Neural progenitor cell (in vitro differentiated cells): ENCODE measurements at places on chromosomes 2 and 18. TPM values are rescaled to one million over a fixed set of nuclear protein-coding genes. Genes with fewer than 3 reads are reported as not detected.

The GREB1L gene
- total RNA-seq: 251 and 278 TPM in 2 replicates

The REEP1 gene
- 0.88 and 0.93 TPM in 2 replicates for total RNA-seq

The COPS8 gene
- 196 and 267 TPM in 2 replicates for total RNA-seq

The SEMA4C gene
- total RNA-seq: 39.1 and 103 TPM in 2 replicates

The SCN2A gene
- total RNA-seq: 0.30 and 0.34 TPM in 2 replicates

The MOGAT1 gene
- 0.62 and 2.0 TPM in 2 replicates for total RNA-seq

The SERPINB5 gene
- 0.09 TPM in 1 of 2 replicates, not detected in the other for total RNA-seq

The PCARE gene
- not detected in 2 replicates for total RNA-seq

The MYL12B gene
- 127 and 152 TPM in 2 replicates for total RNA-seq

The COLEC11 gene
- total RNA-seq: not detected in 2 replicates

The POU3F3 gene
- total RNA-seq: 0.25 TPM in 1 of 2 replicates, not detected in the other

The OTX1 gene
- total RNA-seq: 7.9 and 23.3 TPM in 2 replicates

GRCh38 chr18:59466980-59467379 is 107.9 kb upstream of the LMAN1 start:
- DNase-seq: no peak

DNA sequence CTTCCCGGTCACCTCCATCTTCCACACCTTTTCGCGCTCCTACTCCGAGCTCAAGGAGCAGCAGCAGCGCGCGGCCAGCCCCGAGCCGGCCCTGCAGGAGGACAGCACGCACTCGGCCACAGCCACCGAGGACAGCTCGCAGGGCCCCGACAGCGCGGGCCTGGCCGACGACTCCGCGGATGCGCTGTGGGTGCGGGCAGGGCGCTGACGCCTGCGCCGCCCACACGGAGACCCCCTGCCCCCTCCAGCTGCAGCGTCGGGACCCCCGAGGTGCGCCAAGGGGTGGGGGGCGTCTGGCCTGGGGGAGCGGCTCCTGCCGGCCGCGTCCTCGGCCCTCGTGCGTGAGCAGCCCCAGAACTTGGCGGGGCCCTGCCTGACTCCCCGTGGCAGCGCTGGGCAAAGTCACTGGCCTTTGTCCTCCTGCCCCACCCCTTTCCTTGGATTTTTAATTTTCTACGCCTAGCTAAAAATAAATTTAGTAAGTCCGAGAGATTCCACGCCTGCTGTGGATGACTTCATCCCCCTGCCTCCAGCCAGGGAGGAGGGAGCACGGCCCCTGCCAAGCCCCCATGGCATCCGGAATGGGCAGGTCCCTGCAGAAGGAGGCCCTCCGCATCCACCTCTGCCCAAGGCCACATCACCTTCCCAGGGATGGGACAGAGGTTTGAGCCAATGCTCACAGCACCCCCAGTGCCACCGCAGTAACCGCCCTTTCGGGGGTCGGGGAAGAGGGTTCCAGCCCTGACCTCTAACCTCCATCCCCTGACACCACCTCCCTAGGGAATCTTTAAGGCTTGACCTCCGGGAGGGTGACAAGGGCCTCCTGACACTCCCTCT is 51.6 kb downstream of the SLC66A2 start:
- no peak for DNase-seq

DNA sequence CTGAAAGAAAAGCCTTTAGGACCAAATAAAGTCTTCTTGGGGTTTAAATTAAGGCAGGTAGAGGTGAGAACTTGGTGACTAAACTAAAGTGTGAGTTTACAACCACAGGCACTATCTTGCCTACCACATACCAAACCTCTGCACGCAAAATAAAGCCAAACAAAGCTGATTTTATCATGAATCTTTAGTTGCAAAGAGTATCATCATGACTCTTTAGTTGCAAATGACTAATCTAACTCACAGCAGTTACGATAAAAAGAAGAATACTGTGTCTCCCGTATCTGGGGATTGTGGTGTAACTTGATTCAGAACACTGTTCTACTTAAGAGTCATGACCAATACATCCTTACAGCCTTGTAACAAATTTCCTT is 11.2 kb downstream of the CFAP210 start:
- DNase-seq: no peak

DNA sequence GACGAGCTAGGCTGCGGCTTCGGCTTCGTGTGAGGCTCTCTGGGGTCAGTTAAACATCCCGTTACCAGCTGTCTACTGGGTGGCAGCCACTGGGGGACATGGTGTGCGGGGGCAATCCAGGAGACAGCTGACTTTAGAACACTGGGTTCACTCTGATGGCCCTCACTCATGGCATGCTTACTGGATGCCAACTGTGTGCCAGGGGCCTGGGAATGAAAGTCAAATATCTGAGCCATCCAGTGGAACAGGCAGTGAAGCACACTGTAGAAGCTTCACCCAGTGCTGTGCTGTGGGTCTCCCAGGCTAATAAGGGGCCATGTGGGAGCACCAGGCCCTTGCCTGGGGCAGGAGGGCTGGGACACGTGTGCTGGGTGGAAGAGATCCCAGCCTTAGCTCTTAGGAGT is 48.3 kb downstream of the GLI2 start:
- no peak for DNase-seq

DNA sequence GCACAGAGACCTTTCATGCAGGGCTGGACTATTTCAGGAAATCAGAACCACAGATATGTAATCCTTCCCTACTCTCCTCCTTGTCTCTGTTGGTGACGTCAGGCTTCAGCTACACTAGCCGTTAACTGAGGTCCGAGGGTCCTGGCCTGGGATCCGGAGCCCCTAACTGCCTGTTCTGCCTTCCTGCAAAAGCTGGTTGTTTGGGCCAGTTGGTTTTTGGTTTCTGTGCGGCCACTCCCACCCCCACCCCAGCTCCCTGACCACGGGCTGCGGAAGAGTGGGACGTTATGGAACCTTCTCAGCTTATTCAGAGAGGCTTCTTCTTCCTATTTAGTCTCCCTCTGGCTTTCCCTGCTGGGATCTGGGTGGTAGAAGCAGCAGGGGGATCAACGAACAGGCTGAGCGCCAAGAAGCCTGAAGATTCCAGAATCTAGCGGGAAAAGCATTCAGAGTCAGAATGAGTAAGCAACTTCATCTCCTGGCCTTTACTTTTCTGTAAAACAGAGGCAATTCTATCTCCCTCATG is 49.3 kb upstream of the ROCK2 start:
- DNase-seq: no peak

GRCh38 chr2:158095912-158096311 is 5.8 kb upstream of the UPP2 start:
- DNase-seq: no peak

DNA sequence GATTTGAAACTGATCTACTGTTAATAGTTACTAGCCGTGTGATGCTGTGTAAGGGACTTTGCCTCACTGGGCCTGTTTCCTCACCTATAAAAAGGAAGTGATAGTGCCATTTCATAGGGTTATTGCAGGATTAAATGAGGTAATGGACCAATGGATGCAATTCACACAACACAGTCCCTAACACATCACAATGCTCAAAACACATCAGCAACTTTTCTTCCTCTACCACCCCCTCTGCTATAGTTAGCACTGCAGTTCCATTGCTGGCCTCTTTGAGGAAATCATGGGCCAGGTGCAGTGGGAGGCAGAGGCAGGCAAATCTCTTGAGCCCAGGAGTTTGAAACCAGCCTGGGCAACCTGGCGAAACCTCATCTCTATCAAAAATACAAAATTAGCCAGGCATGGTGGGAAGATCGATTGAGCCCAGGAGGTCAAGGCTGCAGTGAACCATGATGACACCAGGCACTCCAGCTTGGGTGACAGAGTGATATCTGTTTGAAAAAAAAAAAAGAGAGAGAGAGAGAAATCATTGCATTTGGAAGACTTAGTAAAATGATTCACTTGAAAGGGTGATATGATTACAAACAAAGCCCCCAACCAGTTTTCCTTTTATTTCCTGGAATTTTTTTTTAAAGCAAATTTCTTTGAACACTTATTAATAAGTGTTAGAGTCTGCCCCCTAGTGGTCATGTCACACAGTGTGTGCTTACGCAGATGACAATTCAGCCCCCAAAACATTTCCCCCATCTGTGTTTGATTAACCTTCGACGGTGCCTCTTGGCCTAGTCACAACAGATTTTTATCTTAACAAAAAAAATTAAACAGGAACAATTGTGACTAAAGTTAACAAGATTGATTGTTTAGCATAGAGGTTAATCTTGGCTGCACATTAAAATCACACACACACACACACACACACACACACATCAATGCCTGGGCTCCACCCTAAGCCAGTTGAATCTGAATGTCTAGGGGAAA is 88.6 kb upstream of the BCL11A start:
- DNase-seq: peak; percentile 83

DNA sequence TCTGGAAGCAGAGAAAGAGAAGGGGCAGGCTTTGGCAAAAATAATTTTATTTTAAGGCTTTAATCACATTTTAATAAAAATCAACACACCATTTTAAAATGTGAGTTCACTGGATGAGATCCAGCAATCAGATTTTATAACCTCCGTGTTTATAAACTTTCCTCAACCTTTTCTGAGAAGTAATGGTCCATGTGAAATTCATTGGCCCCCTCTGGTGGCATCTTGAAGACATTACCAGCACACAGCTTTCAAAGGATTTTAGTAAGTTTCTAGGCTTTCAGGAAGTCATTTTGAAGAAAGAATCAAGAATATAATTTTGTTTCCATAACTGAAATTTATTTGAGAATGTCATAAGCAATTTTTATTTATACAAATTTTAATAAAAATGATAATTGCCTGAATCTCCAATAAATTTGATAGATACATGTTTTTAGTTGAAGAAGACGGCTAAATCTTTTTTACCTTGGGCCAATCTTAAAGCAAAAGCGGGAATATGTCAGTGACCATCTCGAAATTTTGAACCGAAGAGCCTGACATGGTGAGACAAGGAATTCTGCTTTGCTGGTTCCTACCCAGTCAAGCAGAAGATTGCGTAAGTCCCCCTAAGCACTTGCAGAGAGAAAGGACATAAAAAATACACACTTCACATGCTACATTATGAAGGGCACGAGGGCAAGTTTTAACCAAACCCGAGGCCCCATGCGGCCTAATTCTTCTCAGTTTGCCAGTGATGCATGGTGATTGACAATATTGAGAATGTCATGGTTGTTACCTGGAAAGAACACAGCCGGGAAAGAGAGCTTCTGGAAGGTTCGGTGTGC is 128.4 kb upstream of the CBLN2 start:
- peak; percentile 49 for DNase-seq

GRCh38 chr18:65017372-65017760 is 733.4 kb upstream of the CDH7 start:
- DNase-seq: no peak

DNA sequence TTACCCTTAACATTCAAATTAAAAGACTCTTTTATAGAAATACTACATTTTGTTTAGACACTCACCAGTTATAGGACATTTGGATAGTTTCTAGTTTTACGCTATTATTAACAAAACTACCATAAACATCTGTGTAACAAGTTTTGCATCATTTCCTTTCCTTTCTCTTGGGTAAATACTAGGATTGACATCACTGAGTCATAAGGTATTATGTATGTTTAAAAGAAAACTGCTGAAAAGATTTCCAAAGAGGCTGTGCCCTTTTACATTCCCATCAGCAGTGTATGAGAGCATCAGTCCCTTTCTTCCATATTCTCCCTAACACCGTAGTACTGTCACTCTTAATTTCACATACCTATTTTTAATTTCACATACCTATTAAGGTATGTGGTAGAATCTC is 130.6 kb downstream of the USP34 start:
- DNase-seq: no peak

GRCh38 chr2:98477036-98477435 is 32.4 kb downstream of the INPP4A start:
- no peak for DNase-seq

DNA sequence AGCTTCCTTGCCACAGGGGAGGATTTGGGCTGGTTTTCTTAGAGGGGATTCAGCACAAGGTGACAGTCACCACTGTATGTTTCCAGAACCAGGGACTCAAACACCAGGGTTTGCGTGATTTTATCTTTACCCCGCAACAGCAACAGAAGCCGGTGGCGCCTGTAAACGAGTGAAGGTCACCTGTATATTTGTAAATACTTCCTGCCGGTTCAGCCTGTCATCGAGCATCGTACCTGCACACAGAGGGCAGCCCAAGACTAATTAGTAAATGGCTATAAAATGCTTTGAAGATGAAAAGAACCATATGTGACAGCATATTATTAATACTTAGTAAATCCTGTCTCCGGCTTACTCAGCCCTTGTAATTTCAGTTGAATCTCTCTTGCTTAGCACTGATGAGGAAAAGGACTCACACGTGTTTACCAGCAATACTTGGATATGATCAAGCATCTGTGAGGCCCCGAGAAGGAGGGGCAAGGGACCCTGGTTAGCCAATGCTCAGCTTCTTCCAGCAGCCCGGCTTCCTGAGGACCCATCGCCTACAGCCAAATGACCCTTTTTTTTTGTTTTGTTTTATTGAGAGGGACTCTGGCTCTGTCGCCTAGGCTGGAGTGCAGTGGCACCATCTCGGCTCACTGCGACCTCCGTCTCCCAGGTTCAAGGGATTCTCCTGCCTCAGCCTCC is 51.3 kb upstream of the FOSL2 start:
- no peak for DNase-seq

DNA sequence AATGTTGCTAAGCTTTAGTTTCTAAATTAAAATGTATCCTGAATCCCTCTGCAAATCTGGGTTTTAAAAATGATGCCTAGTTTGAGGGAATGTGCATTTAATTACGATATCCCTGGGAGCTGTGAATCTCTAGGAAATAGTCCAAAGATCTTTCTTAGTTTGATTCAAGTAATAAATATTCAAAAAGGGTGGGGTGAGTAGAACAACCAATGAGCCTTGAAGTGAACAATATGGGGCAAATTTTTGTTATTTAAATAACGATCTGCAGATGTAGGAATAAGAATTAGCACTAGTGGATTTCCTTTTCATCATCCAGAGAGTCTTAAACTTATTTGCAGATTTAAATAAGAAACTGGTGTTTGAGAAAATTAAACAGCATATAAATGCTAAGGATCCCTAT is 106.3 kb downstream of the ACVR1 start:
- no peak for DNase-seq

GRCh38 chr2:233449921-233450863 is 95.9 kb downstream of the DGKD start:
- DNase-seq: peak; percentile 25

GRCh38 chr2:197268786-197269584 is 41.6 kb downstream of the ANKRD44 start:
- DNase-seq: no peak

GRCh38 chr18:44671914-44672313 is 8.8 kb upstream of the SETBP1 start:
- no peak for DNase-seq
